ENCODE measurements at places on chromosomes 11 and 22.

DNA sequence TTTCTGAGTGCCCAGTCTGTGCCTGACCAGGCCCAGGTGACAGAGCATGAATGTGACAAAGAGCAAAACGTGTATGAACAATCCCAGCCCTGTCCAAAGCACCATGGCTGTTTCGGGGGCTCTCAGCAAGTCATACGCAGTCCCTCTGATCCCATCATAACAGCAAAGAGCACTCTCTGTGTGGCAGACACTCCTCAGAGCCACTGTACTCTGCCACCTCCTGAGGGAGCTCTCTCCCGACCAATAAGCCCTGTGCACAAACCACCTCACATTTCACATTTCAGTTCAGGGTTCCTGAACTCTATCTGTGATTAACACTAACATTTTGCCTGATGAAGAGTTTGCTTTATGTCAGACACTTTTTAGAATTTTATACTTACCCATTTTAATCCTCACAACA lies 6.6 kb downstream of the DGCR2 start:
- no peak for DNase-seq

- no peak for DNase-seq
These were observed 227.8 kb downstream of the BRD1 start for GRCh38 chr22:49599691-49600455.

DNA sequence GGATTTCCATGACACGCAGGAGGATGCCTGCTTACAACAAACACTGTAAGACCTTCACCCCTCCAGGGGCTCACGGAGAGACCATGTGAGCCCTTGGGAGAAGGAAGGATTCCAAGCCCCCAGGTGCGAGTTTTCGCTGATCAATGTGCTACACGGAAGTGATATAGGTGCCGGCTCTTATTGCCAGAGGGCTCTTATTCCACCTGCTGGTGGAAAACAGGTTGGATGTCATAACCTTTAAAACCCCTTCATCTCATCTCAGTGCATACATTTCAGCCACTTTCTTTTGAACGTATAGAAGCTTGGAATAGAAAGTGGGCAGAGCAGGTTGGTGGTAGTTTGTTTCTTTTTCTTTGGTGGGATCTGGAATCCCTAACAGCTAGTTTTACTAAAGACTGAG lies 25.8 kb downstream of the LAYN start:
- no peak for DNase-seq

DNA sequence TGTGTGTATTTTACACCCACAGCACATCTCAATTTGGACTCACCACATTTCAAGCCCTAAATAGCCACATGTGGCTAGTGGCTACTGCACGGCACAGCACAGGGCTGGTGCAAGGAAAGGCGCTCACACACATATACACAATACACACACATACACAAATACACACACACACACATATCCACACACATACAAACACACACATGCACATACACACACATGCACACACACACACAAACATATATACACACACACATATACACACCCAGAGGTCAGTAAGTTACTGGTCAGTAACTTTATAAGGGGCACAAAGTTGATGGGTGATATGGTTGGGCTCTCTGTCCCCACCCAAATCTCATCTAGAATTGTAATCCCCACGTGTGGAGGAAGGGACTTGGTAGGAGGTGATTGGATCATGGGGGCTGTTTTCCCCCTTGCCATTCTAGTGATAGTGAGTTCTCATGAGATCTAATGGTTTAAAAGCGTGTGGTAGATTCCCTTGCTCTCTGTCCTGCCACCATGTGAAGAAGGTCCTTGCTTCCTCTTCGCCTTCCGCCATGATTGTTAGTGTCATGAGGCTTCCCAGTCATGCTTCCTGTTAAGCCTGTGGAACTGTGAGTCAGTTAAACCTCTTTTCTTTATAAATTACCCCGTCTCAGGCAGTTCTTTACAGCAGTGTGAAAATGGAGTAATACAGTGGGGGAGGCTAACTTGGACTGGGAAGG lies 37.6 kb upstream of the DKK3 start:
- DNase-seq = no peak
